Stimulated activated CD8-positive, alpha-beta memory T cell treated with anti-CD3 and anti-CD28 coated beads, Interleukin-4, amount 100 ng/mL, for 1 hour (primary cell): ENCODE measurements at places on chromosomes 12 and 14.

DNA sequence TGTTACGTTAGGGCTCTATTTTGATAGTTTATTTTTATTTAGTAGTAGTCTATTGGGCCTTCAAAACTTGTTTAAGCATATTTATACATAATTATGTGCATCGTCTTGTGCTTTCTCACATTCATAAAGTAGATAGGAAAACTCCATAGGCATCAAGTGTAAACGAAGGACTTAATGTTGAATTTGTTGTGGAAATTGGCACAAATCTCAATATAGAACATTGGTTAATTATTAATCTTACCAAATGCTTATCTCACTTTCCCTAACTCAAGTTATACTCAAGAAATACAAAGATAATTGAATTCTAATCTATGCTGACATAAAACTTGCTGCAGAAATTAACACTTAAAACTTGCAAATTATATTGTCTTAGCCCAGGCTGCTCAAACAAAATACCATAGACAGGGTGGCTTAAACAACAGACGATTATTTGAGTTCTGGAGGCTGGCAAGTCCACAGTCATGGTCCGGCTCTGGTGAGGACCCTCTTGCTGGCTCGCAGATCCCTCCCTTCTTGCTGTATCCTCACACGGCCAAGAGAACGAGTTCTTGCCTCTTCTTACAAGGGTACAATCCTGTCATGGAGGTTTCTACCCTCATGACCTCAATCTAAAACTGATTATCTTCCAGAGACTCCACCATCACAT, 18.8 kb downstream of the STYX start:
- DNase-seq: no peak

GRCh38 chr12:63129927-63130326, 21.1 kb downstream of the AVPR1A start:
- no peak for DNase-seq

DNA sequence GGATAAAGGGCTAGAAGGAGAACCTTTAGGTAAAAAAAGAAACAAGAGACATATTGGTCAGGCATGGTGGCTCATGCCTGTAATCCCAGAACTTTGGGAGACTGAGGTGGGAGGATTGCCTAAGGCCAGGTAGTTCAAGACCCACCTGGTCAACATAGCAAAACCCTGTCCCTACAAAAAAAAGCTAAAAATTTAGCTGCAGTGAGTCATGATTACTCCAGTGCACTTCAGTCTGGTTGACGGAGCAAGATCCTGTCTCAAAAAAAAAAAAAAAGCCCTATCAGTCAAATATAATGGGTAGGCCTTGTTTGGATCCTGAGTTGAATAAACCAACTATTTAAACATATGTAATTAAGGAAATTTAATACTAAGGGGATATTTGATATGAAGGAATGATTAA, 54.2 kb downstream of the PPP1R36 start:
- DNase-seq: no peak

DNA sequence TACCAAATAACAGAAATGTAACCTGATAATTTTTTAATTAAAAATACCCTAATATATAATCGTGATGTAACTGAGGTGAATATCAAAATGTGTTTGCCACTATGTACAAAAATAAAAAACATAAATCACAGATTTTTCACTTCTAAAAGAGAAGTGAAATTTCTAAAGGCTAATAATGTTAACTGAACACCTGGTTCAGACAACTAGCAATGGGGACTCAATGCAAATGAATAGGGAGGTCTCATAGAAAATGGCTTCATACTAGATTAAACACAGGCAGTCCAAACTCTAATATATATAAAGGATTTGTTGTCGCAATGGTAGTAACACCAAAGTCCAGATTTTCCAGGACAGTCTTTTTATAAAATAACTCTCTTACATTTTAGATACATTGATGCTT, 365.4 kb upstream of the ATP2B1 start:
- no peak for DNase-seq

DNA sequence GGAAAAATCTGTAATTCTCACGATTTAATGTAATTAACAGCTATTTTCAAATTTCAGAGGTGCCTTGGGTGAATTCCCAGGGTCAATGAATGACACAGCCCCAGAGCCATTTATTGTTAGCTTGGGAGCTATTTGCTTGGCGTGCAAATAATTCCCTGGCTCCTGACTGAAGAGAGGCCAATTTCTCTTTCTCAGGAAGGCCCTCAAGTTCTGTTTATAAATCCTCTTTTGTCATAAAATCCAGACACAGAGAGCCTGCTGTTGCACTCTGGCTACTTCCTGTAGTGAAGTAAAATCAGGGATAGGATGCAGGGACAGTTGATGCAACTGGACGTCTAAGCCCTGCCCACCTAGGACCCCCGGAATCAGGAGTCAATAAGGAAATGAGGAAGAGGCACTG, 154.3 kb downstream of the TMX1 start:
- no peak for DNase-seq

DNA sequence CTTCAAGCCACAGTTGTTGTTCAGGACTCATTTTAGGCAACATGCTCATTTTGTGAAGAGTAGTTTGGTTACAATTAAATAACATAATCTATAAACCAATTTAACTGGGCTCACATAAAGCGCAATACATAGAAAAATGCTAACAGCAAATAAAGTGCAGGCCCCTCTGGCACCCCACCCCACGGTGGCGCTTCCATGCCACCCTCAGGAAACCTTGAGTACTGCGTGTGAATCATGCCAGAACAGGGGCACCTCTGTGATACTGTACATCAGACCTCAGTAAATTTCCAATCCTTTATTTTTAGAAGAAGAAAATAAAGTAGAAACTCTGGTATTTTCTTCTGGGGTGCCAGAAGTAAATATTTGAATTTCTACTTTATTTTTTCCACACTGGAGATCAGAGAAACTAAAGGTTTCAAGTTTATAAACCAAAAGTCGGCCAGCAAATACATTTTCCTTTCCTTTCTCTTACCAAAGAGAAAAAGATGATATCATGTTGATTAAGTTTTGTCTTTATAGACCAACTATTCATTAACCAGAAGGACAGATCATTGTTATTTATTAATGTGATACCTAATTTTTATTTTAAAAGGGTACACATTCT, 316.8 kb downstream of the PAWR start:
- DNase-seq: no peak

DNA sequence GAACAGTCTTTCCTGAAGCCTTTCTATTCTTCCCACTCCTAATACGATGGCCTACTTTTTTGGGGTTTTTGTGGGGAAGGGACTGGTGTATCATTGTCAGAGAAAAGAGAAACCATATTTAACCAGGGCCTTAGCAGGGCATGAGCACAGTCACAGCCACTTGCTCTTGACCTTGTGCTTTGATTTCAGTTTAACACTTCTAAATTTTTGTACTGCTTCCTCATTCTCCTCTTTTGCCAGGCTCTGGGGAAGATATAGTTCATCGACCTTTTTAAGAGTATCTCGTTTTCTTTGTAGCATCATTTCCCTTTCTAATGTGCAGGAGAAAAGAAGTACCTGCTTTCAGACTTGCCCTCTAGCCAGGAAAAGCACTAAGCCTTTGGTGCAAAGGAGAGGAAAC, 2.2 kb downstream of the ZBTB1 start:
- no peak for DNase-seq

- DNase-seq: no peak
Measured at GRCh38 chr12:57456145-57456700, 1.1 kb downstream of the INHBE start.
